ENCODE measurements at places on chromosomes 7 and 10. TPM values are rescaled to one million over a fixed set of nuclear protein-coding genes. Genes with fewer than 3 reads are reported as not detected.
A peak's percentile ranks its signal among the peaks of the same experiment; 100 is the strongest.

DNA sequence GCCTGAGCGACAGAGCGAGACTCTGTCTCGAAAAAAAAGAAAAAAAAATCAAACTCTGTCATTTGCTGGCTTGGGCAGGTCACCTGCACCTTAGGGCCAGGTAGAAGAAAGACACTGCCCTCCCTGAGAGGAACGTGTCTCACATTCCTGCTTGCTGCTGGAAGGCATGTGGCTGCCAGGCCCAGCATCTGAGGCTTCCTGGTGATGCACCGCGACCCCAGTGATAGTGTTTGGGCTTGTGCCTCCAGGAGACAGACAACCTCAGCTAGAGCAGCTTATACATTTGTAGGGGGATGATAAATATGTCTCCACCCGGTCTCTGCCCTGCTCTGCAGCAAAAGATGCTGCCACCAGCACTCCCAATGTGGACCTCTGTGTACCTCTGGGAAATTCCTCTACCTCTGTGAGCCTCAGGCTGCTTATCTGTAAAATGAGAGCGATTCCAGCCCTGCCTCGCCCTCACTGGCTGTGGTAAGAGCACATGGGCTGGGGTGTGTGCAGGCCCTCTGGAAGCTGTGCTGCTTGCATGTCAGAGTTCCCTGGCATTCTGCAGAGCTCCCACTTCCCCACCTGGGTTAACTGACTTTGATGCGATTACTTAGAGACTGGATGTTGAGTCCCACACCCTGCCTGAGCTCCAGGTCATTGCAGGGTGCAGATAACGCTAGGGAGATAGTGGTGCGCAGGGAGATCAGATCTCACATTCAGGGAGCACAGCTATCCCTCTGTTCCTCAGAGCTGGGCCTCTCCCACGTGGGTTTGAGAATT, 19.9 kb downstream of the SLC29A3 start:
- H3K27ac ChIP-seq, result peak overlapping the region; percentile 72
- H3K36me3 ChIP-seq, result no peaks in the 10 kb centered on the region
- H3K4me1 ChIP-seq, result peaks cover 86% of the 10 kb centered on the region

DNA sequence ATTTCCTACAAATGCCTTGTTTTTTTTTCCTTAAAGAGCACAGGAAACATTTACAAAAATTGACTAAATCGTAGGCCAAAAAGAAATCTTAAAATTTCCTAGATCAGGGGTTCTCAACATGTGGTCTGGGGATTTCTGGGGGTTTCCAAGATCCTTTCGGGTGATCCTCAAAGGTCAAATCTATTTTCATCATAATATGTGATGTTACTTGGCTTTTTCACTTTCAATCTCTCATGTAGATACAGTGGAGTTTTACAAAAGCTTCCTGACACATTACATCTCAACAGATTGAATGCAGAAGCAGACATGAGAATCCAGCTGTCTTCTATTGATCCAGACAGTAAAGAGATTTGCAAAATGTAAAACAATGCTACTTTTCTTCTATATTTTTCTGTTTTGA, 497.3 kb downstream of the INHBA start:
- H3K4me1 ChIP-seq, result no peaks in the 10 kb centered on the region
- H3K27me3 ChIP-seq, result no peaks in the 10 kb centered on the region
- no peak for DNase-seq
- no peak overlapping the region for H3K4me3 ChIP-seq
- H3K27ac ChIP-seq, result no peak overlapping the region

GRCh38 chr10:23918839-23919238, 290.1 kb upstream of the KIAA1217 start:
- no peak overlapping the region for H3K27ac ChIP-seq
- no peaks in the 10 kb centered on the region for H3K27me3 ChIP-seq
- DNase-seq, result no peak
- no peak overlapping the region for H3K4me3 ChIP-seq

DNA sequence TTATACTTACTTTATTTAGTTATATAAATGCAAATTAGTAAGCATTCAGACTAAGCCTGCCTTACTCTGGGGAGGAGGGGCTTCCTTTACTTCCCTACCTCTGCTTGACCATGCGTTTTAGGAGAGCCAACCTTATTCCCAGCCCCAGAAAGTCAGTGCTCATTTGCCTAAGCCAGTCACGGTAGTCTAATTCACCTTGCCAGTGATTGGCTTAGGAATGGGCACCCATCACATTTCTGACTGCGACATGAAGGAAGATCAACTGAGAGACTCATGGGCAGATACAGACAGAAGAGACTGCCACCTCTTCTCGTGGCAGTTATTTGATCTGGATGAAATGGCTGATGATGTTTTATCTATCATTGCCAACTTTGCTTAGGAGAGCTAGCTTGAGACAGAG, 29.5 kb downstream of the RPA3 start:
- no peak overlapping the region for H3K4me3 ChIP-seq
- DNase-seq, result no peak
- H3K27me3 ChIP-seq, result no peaks in the 10 kb centered on the region

NKX2-3 gene
- total RNA-seq, result not detected

MARCHF5 gene
- 31.5 TPM for total RNA-seq

All from PC-9 (cell line).